Caudate nucleus (tissue), 63 donors: ENCODE measurements at places on chromosomes 5 and 9.

DNA sequence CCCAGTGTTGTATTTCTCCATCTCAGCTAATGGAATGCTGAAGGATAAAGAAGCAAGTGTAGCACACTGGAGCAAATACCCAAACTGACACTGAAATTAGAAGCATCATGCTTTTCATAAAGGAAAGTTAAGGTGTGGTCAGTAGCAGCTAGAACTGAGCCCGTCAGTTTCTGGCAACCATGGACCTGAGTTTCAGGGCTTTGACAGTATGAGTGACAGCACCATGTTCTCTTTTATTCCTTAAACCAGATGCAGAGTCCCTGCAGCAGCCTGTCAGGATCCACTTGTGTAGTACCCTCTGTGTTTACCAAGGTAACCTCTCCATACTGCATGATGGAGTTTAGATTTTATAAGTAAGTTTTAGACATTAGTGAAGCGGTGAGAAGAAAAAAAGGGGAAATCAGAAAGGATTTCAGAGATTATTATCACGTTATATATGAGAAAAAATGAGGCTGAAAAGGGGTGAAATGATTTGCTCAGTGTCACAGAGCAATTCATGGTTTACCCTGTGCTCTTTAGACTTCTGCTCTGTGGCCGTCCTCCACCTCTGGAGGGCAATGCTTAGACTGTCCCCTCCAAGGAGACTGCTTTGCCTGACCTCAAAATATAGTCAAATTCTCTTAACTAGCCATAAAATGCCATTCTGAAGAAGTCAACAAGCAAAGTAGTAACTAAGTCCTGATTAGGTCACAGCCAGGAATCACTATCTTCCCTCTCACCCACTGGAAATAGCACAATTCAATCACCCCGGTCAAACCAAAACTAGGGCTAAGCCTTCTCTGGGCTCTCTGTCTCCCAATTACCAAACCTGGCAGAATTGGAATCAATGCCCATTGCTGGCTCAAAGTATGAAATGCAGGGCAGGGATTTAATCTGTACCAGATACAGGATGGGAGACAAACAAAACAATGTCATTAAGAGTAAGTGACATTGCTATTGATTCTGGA is 10.5 kb upstream of the MYOT start:
- DNase-seq: no peak

DNA sequence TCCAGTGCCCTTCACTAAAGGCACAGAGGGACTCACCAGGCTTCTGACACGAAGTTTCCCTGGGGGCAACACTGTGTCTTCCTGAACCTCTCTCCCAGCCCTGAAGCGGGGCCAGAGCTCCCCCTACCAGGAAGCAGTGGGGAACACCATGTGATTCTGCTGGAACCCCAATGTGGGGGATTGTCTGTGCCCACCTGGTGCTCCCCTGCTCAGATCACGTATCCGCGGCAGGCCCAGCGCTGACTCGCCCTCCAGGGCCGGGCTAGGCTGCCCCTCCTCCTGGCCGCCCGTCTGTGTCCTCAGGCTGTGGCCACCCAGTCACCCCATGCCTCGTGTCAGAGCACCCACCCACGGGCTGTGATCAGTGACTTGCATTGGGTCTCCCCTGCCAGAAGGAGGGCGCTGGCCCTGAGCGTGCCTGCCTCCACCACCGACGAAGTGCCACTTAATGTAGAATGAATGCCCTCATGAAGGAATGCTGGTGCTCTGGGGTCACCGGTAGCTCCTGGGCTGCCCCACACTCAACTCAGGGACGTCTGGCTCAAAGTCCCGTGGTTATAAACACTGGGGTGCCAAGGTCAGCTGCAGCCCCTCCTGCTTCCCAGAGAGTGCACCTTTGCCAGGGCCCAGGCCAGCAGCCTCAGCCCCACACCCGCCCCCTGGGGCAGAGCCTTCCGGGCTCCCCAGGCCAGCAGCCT is 22.1 kb downstream of the SARDH start:
- DNase-seq: no peak

DNA sequence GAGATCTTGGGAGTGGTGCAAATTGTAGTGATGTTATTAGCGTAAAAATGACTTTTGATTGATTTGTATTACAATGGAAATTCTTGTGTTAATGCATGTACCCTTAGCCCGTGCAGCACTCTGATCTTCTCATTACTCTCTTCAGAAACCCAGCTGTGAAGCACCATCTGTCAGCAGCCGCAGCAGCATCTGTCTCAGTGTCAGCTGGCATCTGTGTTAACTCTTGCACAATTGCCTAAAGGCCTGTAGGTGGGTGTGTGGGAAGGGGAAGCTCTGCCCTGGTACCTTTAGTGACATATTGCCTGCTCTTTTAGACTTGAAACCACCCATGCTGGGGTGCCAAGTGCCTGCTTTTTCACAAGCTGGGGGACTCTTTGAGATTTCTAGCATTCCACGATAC is 101.3 kb downstream of the FBXL7 start:
- no peak for DNase-seq

GRCh38 chr9:77531400-77531799 is 116.7 kb downstream of the GNA14 start:
- DNase-seq: no peak

GRCh38 chr9:32468740-32469139 is 57.3 kb downstream of the RIGI start:
- DNase-seq: no peak

GRCh38 chr5:165616490-165617405 is 2111.3 kb downstream of the MAT2B start:
- no peak for DNase-seq

- DNase-seq: no peak
Observed at GRCh38 chr9:131885144-131885609, 145.3 kb upstream of the RAPGEF1 start.

GRCh38 chr9:129183495-129184218 is 5.6 kb upstream of the IER5L start:
- no peak for DNase-seq

DNA sequence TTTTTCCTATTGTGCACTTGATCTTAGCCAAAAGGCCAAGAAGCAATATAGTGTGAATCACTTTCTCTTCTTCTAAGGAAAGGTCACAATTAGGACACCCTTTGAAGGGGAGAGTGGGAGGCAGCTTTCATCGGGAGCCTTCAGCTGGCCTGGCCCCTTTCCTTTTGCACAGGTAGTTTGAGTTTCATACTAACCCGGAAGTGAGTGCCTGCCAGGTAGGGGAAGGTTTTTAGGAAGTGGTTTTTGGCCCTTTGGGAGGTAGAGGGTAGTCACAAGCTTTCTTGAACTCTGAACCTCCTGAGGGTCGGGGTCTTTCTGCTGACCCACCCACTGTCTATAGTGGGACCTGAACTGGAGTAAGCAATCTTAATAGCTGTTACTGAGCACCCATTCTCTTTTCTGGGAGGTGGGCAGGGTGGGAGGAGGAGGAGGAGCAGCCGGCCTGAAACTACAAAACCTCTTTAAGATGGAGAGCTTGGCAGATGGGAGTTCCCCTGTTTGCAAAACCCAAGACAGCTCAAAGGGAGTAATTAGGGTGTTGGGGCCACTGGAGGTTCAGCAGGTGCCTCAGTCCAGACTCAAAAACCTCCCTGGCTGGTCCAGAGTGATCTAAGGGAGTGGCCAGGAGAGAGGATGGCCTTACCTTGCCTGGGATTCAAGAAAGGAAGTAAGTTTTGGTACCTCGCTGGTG is 6.0 kb downstream of the LARP1 start:
- no peak for DNase-seq

DNA sequence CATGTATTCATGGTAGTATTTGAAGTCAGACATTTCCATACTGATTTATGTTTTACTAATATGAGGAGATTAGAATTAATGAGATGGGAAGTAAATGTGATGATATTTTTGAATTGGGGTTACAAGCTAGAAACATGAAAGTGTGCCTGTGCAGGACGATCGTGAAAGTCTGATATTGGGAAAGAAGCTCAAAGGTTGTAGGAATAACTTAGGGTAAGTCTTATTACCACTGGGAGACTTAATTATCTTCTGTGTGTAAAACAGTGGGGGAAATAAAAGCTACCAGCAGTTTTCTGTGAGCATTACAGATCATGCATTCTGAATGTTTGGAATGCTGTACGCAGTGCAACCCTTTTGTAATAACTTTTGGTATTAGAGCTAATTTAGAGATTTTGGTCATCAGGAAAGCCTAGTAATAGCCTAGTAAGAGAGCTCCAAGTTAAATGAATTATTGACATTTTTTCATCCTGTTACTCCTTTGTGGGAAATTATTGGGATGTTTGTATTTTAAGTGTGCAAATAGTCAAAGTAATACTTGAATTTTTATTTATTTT is 153.9 kb downstream of the PCSK5 start:
- no peak for DNase-seq

DNA sequence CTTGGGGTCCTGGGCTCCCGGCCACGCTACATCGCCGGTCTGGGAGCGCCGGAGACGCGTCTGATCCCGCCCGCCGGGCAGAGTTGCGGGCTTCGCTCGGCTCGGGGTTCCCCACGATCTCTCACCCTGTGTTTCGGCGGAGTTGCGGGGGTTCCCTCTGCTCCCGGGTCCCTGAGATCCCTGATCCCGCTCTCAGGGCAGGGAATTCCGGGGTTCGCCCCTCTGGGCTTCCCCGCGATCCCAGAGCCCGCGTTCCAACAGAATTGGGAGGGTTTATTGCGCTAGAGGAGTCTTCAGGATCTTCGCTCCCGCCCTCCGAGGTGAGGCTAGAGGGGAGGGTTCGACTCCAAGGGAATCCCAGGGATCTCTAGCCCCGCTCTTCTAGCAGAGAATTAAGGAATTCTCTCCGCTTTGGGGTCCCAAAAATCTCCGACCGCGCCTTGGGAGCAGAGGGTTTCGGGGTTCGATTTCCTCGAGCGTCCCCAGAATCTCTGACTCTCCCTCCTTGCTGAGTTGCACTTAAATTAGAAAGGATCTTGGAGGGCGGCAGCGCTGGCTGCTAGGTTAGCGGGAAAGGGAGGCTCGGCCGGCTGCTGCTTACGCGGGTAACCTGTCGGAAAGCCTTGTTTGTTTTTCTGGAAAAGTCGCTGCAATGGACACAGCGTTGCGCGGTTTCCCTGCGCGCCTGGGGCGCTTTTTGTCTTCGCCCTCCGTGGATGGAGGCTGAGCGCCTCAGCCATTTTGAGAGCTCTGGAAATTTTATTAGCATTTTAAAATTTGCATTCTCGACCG is 1.3 kb downstream of the DMRT1 start:
- DNase-seq: no peak

GRCh38 chr9:97803167-97804058 is 49.6 kb upstream of the FOXE1 start:
- DNase-seq: peak; percentile 6

GRCh38 chr9:17816431-17817027 is 237.7 kb downstream of the SH3GL2 start:
- no peak for DNase-seq

- DNase-seq: no peak
Observed at GRCh38 chr5:69084195-69084594, 9.6 kb upstream of the SLC30A5 start.

- no peak for DNase-seq
Observed at GRCh38 chr9:108844856-108845255, 10.9 kb downstream of the ACTL7B start.

- DNase-seq: no peak
Observed at GRCh38 chr5:158499075-158499891, 600.4 kb downstream of the EBF1 start.

GRCh38 chr9:136441681-136442245 is 2.1 kb upstream of the INPP5E start:
- DNase-seq: no peak

GRCh38 chr9:21082671-21083070 is 4.9 kb upstream of the IFNB1 start:
- no peak for DNase-seq

DNA sequence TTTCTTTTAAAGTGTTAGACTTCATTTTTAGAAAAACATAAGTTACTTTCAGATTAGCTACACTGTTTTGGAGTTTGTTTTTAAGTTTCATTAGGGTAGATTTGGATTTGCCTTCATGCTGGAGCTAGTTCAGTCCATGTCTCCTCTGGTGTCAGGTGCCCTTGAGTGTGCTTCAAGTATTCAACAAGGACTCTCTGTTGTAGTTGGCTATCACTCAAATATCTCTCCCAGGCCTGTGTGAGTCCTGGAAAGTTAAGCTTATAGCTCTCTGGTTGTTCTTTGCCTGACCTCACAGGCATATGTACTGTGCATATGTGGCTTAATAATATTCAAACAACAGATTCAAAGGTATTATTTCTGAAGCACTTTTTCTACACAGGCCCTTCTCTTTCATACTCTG is 45.4 kb downstream of the PTBP3 start:
- DNase-seq: no peak

GRCh38 chr5:143886096-143886495 is 74.1 kb downstream of the HMHB1 start:
- no peak for DNase-seq

DNA sequence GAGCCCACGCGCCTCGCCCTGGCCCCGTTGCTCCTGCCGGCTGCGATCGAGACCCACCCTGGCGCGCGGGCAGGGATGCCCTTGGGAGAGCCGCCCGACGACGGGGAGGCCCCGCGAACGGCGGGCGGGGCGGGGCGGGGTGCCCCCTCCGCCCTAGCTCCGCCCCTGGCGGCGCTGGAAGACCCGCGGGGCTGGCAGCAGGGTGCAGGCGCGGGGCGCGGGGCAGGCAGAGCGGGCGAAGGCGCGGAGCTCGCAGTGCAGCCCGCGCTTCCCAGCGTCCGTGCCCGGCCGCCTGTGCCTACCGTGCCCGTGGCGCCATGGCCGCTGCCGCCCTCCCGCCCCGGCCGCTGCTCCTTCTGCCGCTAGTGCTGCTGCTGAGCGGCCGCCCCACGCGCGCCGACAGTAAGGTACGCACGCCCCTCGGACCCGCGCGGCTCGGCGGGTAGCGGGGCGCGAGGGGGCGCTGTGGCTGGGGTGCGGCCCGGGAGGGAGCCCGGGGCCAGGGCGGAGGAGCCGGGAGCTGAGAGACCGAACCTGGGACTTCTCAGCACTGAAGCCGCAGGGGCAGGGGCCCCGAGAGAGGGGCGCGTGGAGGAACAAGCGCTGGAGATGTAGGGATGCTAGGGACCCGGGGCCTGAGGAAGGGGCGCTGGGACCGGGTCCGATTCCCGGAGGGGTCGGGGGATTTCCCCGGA is at the start of gene OLFML2A:
Gene OLFML2A (plus strand): TSS at position 180 of the 695 bp plus-strand sequence. CDS start 138 bp downstream, at position 318.
- no peak for DNase-seq

DNA sequence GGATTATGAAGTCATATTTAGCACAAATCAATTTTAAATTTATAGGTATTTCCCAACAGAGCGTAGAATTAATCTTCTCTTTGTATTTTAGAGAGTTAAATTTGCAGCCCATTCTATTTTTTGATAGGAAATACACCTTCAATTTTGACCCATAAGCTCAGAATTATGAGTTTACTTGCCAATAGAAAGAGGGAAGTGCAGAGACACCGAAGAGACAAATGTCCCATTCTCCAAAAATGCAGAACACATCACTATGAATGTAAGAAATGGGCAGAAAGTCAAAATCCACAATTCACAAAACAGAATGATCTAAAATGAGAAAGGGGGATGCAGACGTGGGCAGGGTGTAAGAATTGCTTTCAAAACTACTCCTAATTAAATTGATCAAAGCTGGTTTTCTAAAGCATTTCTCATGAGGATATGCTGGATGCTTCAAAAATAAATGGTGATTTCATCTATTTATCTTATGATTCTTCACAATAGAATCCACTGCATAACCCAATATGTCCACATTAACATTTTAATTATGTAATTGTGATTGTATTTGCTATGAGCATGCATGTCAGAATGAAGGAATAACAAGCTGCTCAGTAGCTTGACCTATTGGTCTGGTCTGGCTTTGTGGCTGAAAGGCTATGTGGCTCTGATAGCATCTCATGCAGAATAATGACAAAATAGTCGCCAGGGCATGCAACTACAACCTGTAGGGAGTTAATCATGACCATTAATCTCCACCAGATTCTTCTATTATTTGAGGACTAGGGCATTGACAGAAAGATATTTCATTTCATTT is 550.1 kb upstream of the CDH18 start:
- no peak for DNase-seq

GRCh38 chr9:93681269-93682154 is 105.1 kb downstream of the PHF2 start:
- no peak for DNase-seq
